ENCODE measurements at places on chromosomes 16 and 17.
A peak's percentile ranks its signal among the peaks of the same experiment; 100 is the strongest.

DNA sequence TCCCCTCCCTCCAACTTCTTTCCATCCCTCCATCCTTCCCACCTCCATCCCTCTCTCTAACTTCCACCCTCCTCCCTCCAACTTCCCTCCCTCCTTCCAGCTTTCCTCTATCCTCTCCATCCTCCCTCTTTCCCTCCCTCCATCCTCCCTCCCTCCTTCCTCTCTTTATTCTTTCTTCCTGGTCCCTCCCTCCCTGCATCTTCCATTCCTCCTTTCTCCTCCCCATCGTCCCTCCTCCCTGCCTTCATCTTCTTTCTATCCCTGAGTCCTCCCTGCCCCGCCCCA, 11.8 kb downstream of the CACNG4 start:
- no peak for DNase-seq

- no peak for DNase-seq
These were observed 200.1 kb upstream of the GSE1 start for GRCh38 chr16:85412911-85413520.

DNA sequence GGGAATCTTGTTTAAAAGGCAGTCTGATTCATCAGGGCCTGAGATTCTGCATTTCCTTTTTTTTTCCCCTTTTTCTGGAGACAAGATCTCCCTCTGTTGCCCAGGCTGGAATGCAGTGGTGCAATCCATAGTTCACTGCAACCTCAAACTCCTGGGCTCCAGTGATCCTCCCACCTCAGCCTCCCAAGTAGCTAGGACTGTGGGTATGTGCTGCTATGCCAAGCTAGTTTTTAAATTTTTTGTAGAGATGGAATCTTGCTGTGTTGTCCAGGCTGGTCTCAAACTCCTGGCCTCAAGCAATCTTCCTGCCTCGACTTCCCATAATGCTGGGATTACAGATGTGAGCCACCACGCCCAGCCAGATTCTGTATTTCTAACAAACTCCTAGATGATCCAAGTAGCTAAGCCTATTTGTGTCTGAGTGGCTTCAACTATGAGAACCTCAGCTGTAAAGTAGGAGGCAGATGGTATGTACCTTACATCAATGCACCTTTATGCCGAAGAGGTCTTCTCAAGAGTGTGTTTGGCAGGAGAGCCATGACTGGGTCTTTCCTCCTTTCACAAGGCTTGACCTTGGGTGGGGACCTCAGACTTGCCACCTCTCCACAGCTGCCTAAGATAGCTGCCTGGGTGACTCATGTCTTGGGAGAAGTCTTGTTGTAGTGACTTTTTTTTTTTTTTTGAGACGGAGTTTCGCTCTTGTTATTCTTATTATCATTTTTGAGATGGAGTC, 10.9 kb downstream of the LDAF1 start:
- no peak for DNase-seq

DNA sequence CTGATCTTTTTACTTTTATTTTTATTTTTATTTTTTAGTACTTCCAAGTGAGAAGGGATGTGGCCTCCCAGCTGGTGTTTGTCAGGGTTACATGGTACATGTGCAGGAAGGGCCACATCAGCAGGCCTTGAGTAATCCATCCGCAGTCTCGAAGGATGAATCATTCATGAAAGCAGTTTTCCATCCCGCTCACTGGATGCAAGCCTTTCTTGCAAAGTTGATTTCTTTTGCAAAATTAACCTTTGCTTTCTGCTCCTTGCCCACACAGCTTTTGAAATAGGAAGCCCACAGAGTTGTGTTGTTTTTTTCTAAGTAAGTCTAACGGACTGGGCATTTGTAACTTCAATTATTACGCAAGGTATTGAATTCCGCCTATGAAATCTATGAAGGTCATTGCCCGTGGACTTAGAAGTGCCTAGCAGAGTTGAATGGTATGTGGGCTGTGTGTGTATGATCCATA, 157.4 kb downstream of the PRKCA start:
- DNase-seq: no peak

- DNase-seq: no peak
These were observed 48.7 kb upstream of the GSE1 start for GRCh38 chr16:85564277-85565051.

GRCh38 chr16:82460766-82461165, 166.0 kb upstream of the CDH13 start:
- peak; percentile 56 for DNase-seq

- peak; percentile 83 for DNase-seq
These were observed 29.9 kb upstream of the ARL4D start for GRCh38 chr17:43368740-43369506.

- no peak for DNase-seq
These were observed 834.0 kb downstream of the CDH11 start for GRCh38 chr16:64287655-64288528.

DNA sequence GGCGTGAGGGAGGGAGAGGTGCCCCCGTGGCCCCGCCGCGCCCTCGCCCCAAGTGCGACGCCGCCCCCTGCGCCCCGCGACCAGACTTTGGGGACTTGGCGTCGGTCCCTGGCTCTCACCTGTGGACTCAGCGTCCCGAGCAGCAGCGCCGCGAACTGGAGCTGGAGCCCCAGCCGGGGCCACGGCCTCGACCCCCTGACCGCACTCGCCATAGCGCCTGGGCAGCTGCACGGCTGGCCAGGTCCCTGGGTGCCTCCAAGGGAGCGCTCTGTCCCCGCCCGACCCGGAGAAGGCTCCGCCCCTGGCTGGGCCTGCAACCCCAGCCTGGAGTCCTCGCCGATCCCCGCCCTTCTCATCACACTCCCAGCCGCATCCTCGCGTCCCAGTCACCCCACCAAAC, at the start of gene ERN2:
ERN2 (minus strand) TSS at position 247 of the 400 bp plus-strand sequence; CDS start at position 212, 35 bp downstream.
- no peak for DNase-seq

DNA sequence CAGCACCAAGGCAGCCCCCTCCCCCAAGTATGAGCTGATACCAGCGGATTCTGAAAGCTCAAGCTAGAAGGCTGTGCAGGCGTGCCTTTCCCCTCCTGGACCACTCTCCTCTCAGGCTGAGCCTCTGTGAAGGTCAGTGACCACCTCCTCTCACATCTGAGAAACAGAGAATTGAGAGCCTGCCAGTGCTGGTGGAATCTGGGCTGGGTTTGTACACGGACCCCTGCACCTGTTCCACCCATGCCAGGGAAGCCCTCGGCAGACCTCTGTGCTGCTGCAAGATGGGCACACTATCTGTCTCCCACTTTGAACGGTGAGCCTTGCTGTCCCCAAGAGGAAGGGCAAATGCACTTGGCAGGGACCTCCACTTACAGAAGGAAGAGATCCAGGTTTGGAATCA, 54.7 kb upstream of the SDK2 start:
- DNase-seq: no peak

- DNase-seq: no peak
These were observed 72.7 kb downstream of the OMG start for GRCh38 chr17:31224366-31224765.

DNA sequence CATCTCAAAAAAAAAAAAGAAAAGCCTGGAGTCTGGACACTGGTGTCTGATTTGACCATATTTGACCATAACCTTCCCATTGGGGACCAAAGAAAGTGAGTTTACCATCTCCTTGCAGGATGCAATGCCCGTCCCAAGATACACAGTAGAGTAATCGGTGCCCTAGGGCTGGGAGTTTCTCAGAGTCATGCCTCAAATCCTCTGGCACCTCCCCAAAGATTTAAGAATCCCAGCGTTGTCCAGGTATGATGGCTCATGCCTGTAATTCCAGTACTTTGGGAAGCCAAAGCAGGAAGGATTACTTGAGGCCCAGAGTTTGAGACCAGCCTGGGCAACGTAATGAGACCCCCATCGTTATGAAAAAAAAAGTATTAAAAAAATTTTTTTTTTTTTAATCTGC, 5.0 kb downstream of the PITPNM3 start:
- no peak for DNase-seq

DNA sequence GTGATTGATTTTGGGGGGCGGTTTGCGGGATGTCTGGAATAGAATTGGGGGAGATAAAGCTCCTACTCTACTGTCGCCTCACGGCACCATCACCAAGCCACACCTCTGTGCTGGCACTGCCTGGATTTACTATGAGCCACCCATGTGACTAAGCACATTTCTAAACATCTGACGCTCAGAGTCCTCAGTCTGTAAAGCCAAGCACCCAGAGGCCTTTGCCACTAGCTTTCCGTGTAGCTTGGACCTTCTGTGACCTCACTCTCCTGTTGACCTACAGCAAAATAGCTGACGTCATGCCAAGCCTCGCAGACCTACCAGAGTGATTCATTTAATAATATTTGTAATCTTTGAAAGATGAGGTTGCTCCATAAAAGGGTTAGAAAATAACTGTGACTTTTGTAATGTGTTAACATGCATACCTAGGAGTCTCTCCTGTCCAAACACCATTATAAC, 38.5 kb upstream of the MYOCD start:
- no peak for DNase-seq

- DNase-seq: peak; percentile 91
These were observed 1.0 kb upstream of the RHOT1 start for GRCh38 chr17:32141258-32141657.

- DNase-seq: no peak
These were observed 49.2 kb downstream of the RBFOX3 start for GRCh38 chr17:79561486-79562133.

DNA sequence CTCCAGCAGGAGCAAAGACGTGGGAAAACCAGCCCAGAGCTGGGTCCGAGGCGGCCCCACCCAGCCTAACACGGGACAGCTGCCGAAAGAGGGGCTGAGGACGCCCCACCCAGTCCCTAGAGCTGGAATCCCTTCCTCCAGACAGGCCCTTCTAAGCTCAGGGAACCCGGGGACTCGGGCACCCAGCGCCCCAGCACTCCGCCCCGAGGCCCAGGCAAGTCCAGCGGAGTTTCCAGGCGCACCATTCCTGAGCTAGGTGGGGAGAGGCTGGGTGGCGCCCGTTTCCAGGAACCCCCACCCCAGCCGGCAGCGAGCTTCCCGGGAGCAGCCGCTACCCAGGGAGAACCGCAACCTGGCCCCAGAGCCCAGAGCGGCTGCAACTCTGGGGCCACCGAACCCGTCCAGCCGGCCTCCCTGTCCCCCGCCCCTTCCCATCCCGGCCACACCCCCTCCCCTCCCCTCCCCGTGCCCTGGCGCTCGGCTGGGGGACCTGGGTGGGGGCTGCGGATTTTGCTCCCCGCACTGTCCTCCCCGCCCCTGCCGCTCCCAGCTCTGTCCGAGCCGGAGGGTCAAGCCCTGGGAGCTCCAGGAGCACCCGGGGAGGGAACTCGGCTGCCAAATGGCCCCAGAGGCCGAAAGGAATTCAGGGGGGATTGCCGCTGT, 536 bp downstream of the TMC6 start:
- no peak for DNase-seq

- no peak for DNase-seq
These were observed 1.5 kb downstream of the N4BP1 start for GRCh38 chr16:48608452-48608851.

DNA sequence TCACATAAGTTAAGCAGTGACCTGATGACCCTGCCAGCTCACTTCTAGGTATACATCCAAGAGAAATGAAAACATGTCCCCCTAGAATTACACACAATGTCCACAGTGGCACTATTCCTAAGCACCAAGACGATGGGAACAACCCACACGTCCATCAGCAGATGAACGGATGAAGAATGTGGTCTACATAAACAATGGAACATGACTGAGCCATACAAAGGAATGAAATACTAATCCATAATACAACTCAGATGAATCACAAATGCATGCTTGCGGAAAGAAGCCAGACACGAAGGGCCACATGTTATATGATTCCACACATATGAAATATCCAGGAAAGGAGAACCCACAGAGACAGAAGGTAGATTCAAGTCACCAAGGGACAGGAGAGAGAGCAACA, 17.4 kb downstream of the USP22 start:
- no peak for DNase-seq

DNA sequence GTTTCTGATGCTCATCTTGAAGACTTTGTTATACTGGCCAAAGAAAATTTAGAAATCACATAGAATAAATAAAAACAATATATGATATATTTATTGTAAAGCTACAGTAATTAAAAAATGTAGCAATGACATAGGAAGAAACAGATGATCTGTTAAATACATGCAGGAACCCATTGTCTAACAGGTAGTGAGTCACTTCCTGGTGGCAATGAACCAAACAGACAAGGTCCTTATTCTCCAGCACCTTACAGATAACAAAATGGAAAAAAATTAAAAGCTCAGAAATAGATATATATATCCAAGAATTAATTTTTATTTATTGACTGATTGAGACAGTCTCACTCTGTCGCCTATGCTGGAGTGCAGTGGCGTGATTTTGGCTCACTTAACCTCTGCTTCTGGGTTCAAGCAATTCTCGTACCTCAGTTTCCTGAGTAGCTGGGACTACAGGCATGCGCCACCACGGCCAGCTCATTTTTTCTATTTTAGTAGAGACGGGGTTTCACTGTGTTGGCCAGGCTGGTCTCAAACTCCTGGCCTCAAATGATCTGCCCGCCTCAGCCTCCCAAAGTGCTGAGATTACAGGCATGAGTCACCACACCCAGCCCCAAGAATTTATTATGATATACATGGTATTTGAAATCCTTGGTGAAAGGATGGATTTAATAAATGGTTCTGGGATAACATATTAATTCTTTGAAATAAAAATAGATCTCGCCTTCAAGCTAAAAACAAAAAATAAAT, 7.5 kb downstream of the NETO2 start:
- no peak for DNase-seq

GRCh38 chr16:80893686-80894085, 89.3 kb upstream of the CDYL2 start:
- DNase-seq: no peak

- no peak for DNase-seq
These were observed 928.7 kb downstream of the KCNJ2 start for GRCh38 chr17:71098071-71098470.

- DNase-seq: no peak
These were observed 24.6 kb downstream of the VAT1L start for GRCh38 chr16:77812856-77813500.

DNA sequence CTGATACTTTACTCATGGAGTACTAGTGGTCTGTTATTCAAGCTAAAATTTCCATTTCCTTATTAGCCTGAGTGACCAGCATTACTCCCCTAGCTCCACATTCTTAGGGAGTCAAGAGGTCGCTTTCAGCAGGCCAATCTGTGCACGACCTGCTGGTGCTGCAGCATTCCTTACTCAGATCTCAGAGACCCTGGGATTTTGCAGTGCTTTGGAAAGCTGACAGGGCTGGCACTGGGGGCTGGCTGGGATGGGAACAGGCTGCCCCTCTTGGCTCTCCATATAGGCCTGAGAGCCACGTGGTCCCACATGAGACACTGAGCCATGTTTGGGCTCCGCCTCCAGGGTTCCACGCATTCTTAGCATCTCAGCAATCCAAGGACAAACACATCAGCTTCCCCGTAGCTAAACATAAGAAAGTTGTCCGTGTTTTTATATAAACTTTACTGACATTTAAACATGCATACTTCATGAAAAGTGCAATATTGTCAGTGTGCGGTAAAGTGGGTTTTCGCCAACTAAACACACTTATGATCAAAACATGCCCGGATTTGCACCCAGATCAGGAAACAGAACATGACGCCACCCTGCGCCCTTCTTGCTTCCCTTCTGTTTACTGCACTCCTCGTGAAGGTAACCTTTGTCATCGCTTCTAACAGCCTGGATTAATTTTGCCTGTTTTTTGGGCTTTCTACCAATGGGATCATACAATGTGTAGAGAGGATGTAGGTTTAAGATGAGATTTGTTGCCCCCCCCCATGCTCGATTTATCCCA, 254.5 kb upstream of the CACNG5 start:
- DNase-seq: no peak

Measured in spinal cord (tissue), 10 donors.